ENCODE measurements at places on chromosomes 5 and 9. TPM values are rescaled to one million over a fixed set of nuclear protein-coding genes. Genes with fewer than 3 reads are reported as not detected.

The UBAP1 gene
- total RNA-seq: 15.3 TPM

GRCh38 chr5:169085212-169085611 is 215.7 kb downstream of the SLIT3 start:
- H3K27me3 ChIP-seq: no peaks in the 10 kb centered on the region
- no peaks in the 10 kb centered on the region for H3K4me1 ChIP-seq
- no peak overlapping the region for H3K27ac ChIP-seq
- no peak overlapping the region for H3K4me3 ChIP-seq
- no peak for DNase-seq

The PTGS1 gene
- total RNA-seq: 0.97 TPM

DNA sequence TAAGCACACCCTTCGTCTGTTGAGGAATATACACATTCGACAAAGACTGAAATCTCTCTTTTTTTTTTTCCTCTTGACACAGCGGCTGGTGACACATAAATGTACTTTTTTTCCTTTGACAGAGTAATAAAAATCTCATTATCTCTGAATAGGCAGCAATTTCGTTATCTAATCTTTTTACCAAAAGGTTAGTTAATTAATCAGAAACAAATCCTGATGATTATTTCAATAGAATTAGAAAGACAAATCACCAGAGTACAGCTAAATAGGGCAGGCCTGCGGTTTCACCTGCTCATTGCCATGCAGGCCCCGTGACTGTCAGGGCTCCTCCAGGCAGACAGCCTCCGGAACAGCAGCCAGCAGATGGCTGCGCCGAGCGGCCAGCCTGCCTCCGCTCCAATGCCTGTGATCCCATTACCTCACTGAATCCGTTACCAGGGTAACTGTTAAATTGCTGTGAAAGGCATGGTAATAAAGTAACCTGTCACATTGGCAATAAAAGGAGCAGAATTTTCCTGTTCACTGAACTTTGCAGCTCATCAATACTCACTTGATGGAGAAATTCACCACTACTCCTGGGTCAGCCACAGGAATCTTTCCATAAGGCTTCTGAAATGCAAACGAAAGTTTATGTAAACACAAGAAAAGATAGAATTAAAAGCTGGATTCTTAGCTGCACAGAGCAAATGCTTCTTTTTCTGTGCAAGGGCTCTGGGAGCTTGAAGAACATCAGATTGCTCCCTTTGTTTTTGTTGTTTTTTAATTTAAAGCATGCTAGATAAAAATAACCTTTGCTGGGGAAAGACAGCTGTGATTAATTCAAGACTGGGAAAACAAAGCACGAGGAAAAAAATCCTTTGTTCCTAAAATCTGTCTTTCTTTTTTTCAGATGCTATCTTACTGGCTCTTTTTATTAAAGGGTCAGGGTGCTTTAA is 666.4 kb upstream of the ZNF608 start:
- H3K36me3 ChIP-seq: no peaks in the 10 kb centered on the region
- H3K4me1 ChIP-seq: peaks cover 56% of the 10 kb centered on the region
- no peaks in the 10 kb centered on the region for H3K27me3 ChIP-seq
- H3K27ac ChIP-seq: peak overlapping the region; percentile 98

The C5orf24 gene
- total RNA-seq: 53.2 TPM

The GMCL2 gene
- total RNA-seq: not detected

DNA sequence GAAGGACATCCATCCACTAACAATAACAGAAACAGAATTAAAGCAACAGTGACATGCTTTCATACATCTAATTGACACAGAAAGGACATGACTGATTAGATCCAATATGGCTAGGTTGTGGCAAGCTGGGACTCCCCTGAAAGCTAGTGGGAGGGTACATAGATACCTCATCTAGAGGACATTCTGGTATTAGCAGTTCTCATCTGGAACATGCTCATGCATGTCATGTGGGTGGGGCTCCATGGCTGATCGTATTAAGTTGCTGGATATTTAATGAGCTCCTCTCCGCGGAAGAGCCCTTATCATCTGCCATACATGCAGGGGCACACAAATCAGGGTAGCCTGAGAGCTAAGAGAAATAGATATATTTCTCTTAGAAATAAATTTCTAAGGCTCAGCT is 358.9 kb downstream of the ICE1 start:
- no peak overlapping the region for H3K27ac ChIP-seq
- H3K4me1 ChIP-seq: peaks cover 11% of the 10 kb centered on the region
- no peaks in the 10 kb centered on the region for H3K36me3 ChIP-seq
- H3K4me3 ChIP-seq: no peak overlapping the region

DNA sequence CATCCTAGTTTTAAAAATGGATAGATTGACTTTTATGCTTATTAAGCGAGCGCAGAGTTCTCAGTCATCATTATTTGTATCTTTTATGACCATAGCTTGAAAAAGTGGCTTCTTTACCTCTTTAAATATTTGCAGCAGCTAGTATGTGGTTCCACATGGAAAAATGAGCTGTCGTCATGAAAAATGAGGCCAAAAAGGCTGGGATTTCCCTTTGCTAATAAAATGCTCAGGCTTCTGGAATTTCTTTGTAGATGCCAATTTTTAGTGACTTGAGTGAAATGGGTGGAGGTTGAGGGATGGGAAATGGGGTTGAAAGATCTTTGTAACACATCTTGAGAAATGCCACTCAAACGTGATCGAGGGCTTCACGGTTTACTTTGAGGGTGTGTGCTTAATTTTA is 35.2 kb downstream of the RAI14 start:
- H3K4me1 ChIP-seq: peaks cover 17% of the 10 kb centered on the region
- no peak overlapping the region for H3K27ac ChIP-seq
- DNase-seq: no peak
- H3K36me3 ChIP-seq: peaks cover 3% of the 10 kb centered on the region

The FBP1 gene
- total RNA-seq: not detected

The ANKRA2 gene
- total RNA-seq: 10.2 TPM

All from SJSA1 (cell line).